Nephron progenitor cell (in vitro differentiated cells): ENCODE measurements at places on chromosomes 6 and 20.
A peak's percentile ranks its signal among the peaks of the same experiment; 100 is the strongest.

DNA sequence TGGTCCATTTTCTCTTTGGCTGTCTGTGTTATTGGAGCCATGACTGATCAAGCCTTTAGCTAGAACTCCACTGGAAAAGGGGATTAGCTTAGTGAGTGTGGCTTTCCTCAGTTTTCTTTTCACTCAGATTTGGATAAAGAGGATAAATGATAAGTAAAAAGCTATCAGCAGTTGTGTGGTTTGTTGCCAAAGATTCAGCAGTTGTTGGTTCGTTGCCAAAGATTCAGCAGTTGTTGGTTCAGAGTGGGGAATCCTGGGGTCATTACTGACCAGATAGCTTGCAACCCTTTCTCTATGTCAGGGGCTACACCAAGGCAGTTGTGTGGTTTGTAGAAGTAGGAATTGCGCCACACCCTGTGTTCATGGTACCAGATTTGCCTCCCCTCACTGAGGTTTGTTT, 107.7 kb upstream of the SCP2D1 start:
- H3K27me3 ChIP-seq: peaks cover 3% of the 10 kb centered on the region
- no peaks in the 10 kb centered on the region for H3K4me1 ChIP-seq

DNA sequence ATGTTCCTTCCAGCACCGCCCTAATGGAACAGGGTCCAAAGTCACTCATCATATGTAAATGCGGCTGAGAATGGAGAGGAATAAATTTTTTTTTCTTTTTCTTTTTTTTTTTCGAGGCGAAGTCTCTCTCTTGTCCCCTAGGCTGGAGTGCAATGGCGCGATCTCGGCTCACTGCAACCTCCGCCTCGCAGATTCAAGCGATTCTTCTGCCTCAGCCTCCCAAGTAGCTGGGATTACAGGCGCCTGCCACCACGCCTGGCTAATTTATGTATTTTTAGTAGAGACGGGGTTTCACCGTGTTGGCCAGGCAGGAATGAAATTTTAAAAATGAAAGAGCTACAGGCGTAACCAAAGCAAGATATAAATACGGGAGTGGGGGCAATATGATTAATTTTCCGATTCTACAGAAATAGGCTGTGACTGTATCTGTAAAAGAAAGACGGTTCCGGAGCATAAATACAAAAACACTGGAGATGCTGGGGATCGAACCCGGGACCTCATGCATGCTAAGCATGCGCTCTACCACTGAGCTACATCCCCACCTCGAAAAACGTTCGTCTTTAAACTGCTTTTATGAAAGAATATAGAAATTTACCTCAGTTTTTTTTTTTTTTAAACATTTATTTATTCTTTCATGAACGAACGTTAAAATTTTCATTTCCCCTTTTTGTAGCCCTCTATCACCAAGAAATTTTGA, 132.2 kb downstream of the GPX5 start:
- H3K27ac ChIP-seq: peak overlapping the region; percentile 8
- DNase-seq: peak; percentile 70
- peak overlapping the region; percentile 94 for H3K4me3 ChIP-seq
- H3K27me3 ChIP-seq: peaks cover 37% of the 10 kb centered on the region
- no peaks in the 10 kb centered on the region for H3K36me3 ChIP-seq

GRCh38 chr6:2116496-2116895, 128.9 kb downstream of the GMDS start:
- no peaks in the 10 kb centered on the region for H3K4me1 ChIP-seq
- H3K27me3 ChIP-seq: peaks cover 6% of the 10 kb centered on the region
- no peak overlapping the region for H3K4me3 ChIP-seq
- no peaks in the 10 kb centered on the region for H3K36me3 ChIP-seq

GRCh38 chr6:47170617-47170947, 128.4 kb upstream of the ADGRF1 start:
- DNase-seq: no peak
- no peaks in the 10 kb centered on the region for H3K36me3 ChIP-seq
- no peak overlapping the region for H3K4me3 ChIP-seq

DNA sequence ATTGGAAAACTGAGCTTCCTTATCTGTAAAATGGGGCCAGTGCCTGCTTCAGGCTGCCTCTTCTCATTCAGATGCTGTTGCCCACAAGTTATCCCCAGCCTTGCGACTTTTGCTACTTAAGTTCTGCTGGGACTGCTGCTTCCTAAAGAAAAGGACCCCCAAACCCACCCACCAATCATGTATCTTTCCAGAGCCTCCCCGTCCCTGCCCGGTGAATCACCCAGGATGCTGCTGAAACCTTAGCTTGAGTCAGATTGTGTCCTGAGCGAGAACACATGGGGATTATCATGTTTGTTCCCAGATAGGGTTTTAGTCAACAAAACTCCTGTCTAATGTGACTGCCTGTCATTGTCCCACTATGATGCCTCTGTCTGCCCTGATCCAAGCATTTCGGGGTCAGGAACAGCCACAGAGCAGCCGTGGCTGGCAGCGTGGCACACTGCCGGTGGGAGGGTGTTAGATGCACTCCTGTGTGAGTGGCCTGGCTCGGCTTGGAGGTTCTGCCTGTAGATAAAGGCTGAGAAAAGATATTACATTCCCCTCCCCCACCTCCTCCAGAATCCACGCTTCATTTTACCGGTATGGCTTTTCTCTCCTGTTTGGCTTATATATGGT, 79.9 kb downstream of the TOX2 start:
- H3K36me3 ChIP-seq: no peaks in the 10 kb centered on the region
- H3K4me1 ChIP-seq: no peaks in the 10 kb centered on the region
- no peak overlapping the region for H3K27ac ChIP-seq
- no peak for DNase-seq
- peaks cover 16% of the 10 kb centered on the region for H3K27me3 ChIP-seq

GRCh38 chr20:24934101-24934661, 14.9 kb upstream of the CST7 start:
- no peak overlapping the region for H3K4me3 ChIP-seq
- H3K4me1 ChIP-seq: no peaks in the 10 kb centered on the region
- no peaks in the 10 kb centered on the region for H3K36me3 ChIP-seq

DNA sequence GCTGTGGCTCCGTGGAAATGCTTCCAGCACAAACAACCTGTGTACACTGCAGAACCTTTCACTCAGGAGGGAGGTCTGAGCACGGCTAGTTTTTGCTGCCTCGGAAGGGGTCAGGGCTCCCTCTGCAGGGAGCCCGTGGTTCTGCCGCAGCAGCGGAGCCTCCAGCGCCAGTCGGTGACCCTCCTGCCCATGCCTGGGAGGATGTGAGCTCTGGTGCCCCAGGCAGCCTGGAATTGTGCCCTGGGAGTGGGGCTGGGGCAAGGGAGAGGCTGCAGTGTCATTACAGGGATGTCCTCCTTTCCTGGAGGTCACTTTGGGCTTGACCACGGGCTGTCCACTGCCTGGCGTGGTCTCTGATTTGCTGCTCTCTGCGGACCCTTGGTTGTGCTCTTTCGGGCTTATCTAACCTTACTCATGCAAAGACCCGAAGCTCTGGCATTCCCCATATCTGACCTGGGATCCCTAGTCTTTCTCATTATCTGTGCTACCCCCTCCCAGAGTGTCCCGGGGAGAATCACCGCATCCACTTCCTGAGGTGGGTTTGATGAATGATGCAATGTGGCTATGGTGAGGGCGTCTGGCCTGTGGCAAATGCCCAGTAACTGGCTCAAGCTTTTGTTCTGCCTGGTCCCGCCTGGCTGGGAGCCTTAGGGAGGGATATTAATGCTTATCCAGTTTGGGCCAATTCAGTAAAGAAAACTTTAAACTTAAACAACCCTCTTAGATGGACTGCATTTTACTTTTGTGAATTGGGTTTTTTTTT, 59.6 kb upstream of the TAGAP start:
- peak; percentile 73 for DNase-seq
- H3K27ac ChIP-seq: no peak overlapping the region
- no peak overlapping the region for H3K4me3 ChIP-seq
- H3K36me3 ChIP-seq: no peaks in the 10 kb centered on the region

DNA sequence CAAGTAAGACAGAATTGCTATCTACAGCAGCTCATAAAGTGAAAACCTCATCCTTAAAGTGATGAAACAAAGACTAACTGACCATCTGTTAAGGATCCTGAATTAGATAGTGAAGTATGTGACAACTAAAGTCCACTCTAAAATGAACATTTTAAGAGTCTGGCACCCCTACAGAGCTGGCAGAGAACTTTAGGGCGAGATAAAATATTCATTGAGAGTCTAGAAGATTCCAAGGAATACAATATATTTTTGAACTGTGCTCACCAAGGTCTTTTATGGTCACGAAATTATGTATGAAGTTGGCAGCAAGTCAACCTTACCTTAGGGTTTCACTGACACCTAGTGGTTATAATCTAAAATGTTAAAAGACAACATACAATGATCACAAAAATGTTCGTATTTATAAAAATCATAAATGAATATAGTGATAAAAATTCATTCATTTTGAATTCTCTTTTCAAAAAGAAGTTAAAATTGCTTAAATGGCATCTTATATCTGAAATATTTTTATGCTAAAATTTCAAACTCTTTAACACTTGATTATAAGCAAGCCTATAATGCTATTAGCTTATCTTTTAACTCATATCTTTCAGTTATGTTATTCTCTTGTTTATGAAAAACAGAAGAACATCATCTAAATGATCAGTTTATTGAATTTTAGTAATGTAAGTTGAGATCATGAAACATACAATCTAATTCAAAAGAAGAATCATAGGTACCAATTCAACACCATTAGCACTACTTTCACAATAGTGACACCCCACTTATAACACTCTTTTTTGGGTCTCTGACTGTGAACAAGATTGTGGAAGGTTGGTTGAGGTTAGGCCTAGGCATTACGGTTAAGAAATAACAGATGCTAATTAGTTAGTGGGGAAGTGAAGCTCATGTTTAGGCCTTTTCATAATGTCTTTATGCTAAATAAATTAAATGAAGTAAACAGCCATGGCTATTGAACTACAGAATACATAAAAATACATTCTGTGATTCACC, 27.5 kb downstream of the RSPH3 start:
- H3K27ac ChIP-seq: no peak overlapping the region
- DNase-seq: no peak
- H3K27me3 ChIP-seq: peaks cover 1% of the 10 kb centered on the region

GRCh38 chr6:134531611-134532010, 213.7 kb upstream of the SGK1 start:
- no peaks in the 10 kb centered on the region for H3K36me3 ChIP-seq
- peaks cover 4% of the 10 kb centered on the region for H3K27me3 ChIP-seq
- H3K27ac ChIP-seq: no peak overlapping the region
- no peak for DNase-seq
- H3K4me3 ChIP-seq: no peak overlapping the region

DNA sequence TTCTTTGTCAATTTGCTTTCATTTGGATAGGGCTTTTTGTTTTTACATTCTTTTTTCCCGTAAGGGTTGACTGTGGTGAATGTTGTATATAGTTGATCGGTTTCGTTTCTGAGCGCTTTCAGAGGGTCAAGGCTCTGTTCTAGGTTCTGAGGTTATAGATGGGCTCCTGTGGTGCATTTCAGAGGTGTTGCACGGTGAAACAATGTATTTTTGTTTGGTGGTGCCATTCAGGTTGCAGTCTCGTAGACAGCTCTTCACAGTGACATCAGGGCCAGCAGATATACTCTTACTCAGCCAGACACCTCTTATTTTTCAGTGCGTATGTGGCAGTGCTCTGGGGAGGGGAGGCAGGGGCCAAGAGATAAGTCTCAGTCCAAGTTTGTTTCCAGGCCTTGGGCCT, 72.1 kb downstream of the SNAP91 start:
- no peak overlapping the region for H3K4me3 ChIP-seq
- no peaks in the 10 kb centered on the region for H3K36me3 ChIP-seq
- H3K27me3 ChIP-seq: no peaks in the 10 kb centered on the region
- DNase-seq: no peak
- H3K4me1 ChIP-seq: no peaks in the 10 kb centered on the region
- H3K27ac ChIP-seq: no peak overlapping the region

- no peak overlapping the region for H3K4me3 ChIP-seq
- peaks cover 10% of the 10 kb centered on the region for H3K4me1 ChIP-seq
- no peak for DNase-seq
- H3K36me3 ChIP-seq: no peaks in the 10 kb centered on the region
Observed at GRCh38 chr6:17039266-17039665, 62.6 kb upstream of the STMND1 start.

GRCh38 chr6:13989496-13990144, 64.9 kb downstream of the RNF182 start:
- H3K27ac ChIP-seq: no peak overlapping the region
- H3K27me3 ChIP-seq: no peaks in the 10 kb centered on the region

- DNase-seq: peak; percentile 79
- no peaks in the 10 kb centered on the region for H3K36me3 ChIP-seq
- H3K27ac ChIP-seq: peak overlapping the region; percentile 93
- H3K27me3 ChIP-seq: peaks cover 1% of the 10 kb centered on the region
- peak overlapping the region; percentile 88 for H3K4me3 ChIP-seq
Observed at GRCh38 chr6:26521600-26522391, 16.4 kb upstream of the HMGN4 start.

GRCh38 chr6:41822021-41822420, 34.5 kb downstream of the TOMM6 start:
- peaks cover 15% of the 10 kb centered on the region for H3K4me1 ChIP-seq
- no peaks in the 10 kb centered on the region for H3K27me3 ChIP-seq
- DNase-seq: no peak
- no peak overlapping the region for H3K4me3 ChIP-seq
- H3K36me3 ChIP-seq: peaks cover 15% of the 10 kb centered on the region
- peak overlapping the region; percentile 95 for H3K27ac ChIP-seq

DNA sequence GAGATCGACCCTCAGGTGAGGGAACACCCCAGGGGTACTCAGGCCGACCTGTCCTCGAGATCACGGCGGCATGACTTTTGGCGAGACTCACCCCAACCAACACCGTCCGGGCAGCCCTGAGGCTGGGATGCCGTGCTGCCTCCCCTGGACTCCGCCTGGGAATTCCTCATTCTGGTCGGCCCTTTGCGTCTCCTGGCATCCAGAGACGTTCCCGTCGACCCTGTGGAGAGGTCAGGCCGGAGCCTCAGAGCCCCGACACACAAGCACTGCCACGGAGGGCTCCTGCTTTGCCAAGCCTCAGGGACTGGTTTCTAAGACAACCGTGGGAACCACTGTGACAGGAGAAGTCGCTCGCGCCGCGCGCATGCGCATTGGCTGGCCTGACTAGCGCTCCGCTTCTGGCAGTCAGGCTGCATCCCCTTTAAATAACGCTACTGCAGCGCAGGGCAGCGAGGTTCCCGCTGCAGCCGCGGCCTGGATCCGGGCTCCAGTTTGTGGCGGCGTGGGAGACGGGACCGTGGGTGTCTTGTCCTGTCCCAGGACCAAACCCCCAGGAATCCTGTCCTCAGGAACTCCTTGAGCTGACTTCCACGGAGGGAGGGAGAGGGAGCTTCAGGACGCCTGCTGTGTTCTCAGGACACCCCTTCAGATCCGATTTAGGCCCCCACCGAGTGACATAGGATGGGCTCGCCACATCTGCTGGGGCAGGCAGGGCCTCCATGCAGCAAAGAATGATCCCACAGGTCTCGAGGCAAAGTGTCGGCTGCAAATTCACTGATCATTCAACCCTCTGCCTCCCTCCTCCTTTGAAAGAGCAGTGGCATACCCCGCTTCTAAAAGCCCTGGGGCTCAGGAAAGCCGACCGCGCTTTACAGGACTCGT, 163.2 kb upstream of the ZNF337 start:
- peaks cover 49% of the 10 kb centered on the region for H3K4me1 ChIP-seq
- DNase-seq: peak; percentile 69
- H3K27me3 ChIP-seq: peaks cover 74% of the 10 kb centered on the region
- H3K36me3 ChIP-seq: no peaks in the 10 kb centered on the region

- peaks cover 16% of the 10 kb centered on the region for H3K36me3 ChIP-seq
- H3K27ac ChIP-seq: no peak overlapping the region
- H3K4me1 ChIP-seq: peaks cover 6% of the 10 kb centered on the region
- no peak overlapping the region for H3K4me3 ChIP-seq
- H3K27me3 ChIP-seq: peaks cover 4% of the 10 kb centered on the region
Observed at GRCh38 chr6:104936766-104937535, 20.0 kb upstream of the LIN28B start.
